ENCODE measurements at places on chromosomes 3 and 15. TPM values are rescaled to one million over a fixed set of nuclear protein-coding genes. Genes with fewer than 3 reads are reported as not detected.

DNA sequence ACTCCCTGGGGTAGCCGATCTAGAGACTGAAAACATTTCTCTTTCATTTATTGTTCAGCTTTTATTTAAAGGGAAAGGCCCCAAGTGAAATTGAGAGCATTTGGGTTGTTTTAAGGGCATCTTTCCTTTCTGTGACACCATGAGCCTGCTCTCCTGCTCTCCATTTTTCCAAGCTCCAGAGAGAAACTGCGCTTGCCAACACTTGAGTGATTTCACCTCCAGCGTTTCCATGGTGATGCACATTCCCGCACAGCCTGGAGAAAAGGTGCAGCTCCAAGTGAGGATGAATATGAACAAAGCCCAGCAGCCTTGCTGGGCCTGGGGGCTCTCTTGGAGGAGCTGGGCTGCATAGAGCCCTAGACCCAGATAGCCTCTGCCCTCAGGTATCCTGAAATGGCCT lies 159.2 kb upstream of the PPP2R3A start:
- no peak overlapping the region for H3K27ac ChIP-seq
- no peaks in the 10 kb centered on the region for H3K27me3 ChIP-seq
- H3K4me1 ChIP-seq: no peaks in the 10 kb centered on the region
- H3K4me3 ChIP-seq: no peak overlapping the region
- no peak for DNase-seq
- H3K36me3 ChIP-seq: no peaks in the 10 kb centered on the region

Gene SPSB4
- total RNA-seq: 10.1 TPM

Gene DPH3
- 14.0 TPM for total RNA-seq

Gene GRK7
- total RNA-seq: not detected

GRCh38 chr3:195914648-195915473 lies 6.5 kb upstream of the TNK2 start:
- H3K27ac ChIP-seq: peak overlapping the region; percentile 61
- peaks cover 16% of the 10 kb centered on the region for H3K4me1 ChIP-seq

Gene BCL2A1
- total RNA-seq: 52.3 TPM

DNA sequence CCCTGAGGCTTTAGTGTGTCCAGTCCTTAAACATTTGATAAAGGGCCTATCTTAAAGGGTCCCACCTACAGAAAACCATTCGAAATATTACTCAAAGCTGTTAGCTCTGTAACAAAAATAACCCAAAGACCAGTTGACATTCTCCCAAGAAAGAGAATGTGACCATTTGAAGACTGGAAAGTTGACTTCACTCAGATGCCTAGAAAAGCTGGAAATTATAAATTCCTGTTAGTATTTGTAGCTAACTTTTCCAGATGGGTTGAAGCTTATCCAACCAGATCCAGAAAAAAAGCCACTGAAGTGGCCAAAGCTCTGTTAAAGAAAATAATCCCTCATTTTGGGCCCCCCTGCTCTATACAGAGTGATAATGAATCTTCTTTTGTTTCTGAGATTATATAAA lies 408.4 kb downstream of the PLOD2 start:
- no peak overlapping the region for H3K4me3 ChIP-seq
- H3K27ac ChIP-seq: no peak overlapping the region
- H3K36me3 ChIP-seq: no peaks in the 10 kb centered on the region
- H3K4me1 ChIP-seq: no peaks in the 10 kb centered on the region
- no peak for DNase-seq

DNA sequence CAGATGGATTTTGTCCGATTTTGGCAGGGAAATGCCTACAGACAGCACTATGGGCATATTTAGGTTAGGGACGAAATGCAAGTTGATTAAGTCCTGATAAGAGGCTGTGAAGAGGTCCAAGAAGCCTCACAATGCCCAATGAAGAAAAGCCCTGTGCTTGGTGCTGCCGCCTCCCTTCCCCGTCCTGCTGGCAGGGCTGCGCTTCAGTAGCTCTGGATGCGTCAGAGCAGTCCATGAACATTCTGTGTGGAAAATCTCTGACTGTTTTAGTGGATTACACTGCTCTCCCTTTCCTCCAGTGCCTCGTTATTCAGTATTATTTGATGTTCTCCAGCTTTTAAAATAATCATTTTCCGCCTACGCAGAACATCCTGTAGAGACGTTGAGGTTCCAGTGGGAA lies 39.6 kb downstream of the MLH1 start:
- H3K27ac ChIP-seq: no peak overlapping the region
- peaks cover 100% of the 10 kb centered on the region for H3K36me3 ChIP-seq
- no peak overlapping the region for H3K4me3 ChIP-seq
- H3K27me3 ChIP-seq: no peaks in the 10 kb centered on the region
- no peaks in the 10 kb centered on the region for H3K4me1 ChIP-seq

Gene CCR2
- 18.9 TPM for total RNA-seq

GRCh38 chr3:96869316-96869715 lies 54.9 kb downstream of the EPHA6 start:
- H3K27ac ChIP-seq: no peak overlapping the region
- no peaks in the 10 kb centered on the region for H3K36me3 ChIP-seq
- no peaks in the 10 kb centered on the region for H3K27me3 ChIP-seq
- DNase-seq: no peak
- no peaks in the 10 kb centered on the region for H3K4me1 ChIP-seq

GRCh38 chr15:40543631-40544294 lies 21.1 kb downstream of the CCDC32 start:
- no peaks in the 10 kb centered on the region for H3K27me3 ChIP-seq
- H3K4me1 ChIP-seq: peaks cover 11% of the 10 kb centered on the region
- DNase-seq: no peak
- H3K4me3 ChIP-seq: no peak overlapping the region
- H3K36me3 ChIP-seq: no peaks in the 10 kb centered on the region
- no peak overlapping the region for H3K27ac ChIP-seq

Gene CCR9
- 1.2 TPM for total RNA-seq

DNA sequence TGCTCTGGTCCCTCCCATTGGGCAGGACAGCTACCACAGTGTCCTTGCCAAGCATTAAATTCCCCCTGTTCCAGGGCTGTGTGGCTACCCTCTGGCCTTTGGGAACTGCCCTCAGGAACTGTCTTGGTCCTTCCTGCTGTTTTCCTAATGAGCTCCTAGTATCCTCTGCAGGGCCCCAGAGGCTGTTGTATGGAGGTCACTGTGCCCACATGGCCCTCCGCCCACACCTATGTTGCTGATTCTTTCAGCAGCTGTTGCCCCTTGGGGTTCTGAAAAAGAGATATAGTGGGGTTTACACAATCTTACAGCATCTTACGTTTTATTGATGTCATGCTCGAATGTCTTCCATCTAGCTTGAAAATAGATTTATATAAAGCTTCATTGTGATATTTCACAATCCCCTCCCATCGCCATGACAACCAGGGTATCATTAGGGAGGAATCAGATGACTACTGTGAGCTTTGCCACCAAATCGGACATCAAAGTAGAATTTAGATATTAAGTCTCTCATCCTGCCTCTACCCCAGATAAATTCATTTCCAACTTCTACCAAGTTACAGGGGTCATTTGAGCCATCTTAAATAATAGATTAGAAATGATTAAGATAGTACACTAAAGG lies 97.1 kb upstream of the NR2E3 start:
- no peak overlapping the region for H3K4me3 ChIP-seq
- DNase-seq: no peak
- H3K27ac ChIP-seq: peak overlapping the region; percentile 15
- no peaks in the 10 kb centered on the region for H3K36me3 ChIP-seq
- H3K4me1 ChIP-seq: peaks cover 3% of the 10 kb centered on the region
- H3K27me3 ChIP-seq: no peaks in the 10 kb centered on the region

DNA sequence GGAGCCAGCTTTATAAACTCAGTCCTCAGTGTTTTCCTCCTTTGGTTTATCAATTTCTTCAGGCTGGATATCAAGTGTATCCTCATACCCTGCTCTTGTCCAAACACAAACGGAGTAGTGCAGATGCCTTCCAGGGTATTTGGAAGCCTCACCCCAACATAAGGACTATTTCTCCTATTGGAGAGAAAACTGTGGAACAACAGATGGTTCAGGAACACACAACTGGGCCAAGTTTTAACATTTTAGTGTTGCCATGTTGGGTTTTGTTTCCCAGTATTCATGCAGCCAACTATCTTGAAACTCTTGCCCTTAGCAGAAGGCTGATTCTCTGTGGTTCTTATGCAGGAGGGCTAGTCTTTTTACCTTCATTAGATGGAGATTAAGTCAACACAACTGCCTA lies 398.1 kb downstream of the GABRB3 start:
- no peaks in the 10 kb centered on the region for H3K4me1 ChIP-seq
- DNase-seq: no peak
- H3K27me3 ChIP-seq: no peaks in the 10 kb centered on the region
- H3K27ac ChIP-seq: no peak overlapping the region
- H3K4me3 ChIP-seq: no peak overlapping the region

DNA sequence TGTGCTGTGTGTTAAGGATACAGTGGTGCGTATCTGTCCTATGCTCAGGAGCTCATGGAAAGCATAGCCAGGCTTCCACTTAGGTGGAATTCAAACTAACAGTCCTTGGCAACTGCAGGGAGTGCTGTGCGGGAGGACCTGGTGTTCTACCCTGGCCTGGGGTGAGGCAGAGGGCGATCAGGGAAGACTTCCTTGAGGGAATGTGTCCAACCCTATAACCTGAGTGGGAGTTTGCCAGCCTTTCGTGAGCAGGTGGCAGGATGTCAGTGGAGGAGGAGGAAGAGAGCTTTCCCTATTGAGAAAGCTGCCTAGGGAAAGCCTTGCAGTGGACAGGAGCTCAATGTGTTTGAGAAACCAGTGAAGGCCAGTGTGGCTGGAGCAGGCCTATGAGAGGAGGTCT lies 271.1 kb upstream of the C2CD4B start:
- DNase-seq: no peak
- H3K4me3 ChIP-seq: no peak overlapping the region
- H3K27ac ChIP-seq: no peak overlapping the region
- H3K4me1 ChIP-seq: no peaks in the 10 kb centered on the region
- H3K36me3 ChIP-seq: no peaks in the 10 kb centered on the region

DNA sequence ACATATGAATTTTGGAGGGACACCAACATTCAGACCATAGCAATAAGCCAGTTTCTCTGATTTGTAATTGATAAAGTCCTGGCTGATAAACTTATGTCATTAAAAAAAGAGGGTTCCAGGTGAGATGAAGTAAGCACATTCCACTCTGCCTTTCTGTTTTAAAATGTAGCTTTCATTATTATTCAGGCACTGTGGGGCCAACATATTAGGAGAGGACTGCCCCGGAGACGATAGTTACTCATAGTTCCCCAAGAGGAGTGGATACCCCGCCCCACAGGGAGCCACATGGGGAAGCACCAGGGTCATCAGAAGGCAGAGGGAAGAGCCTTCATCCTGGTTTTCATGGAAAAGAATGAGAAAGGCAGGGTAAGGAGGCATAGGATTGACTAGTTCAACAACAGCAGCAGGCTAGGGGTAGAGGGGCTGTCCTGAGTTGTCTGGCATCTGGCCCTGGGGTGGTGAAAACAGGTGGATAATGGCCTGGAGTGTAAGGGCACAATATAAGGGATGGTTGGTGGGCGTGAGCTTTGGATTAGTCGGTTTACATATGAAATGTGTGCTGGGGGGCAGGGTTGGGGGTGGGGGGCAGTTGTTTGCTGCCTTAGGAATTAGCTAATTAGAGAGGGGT lies 78.7 kb upstream of the PROK2 start:
- H3K4me3 ChIP-seq: no peak overlapping the region
- no peaks in the 10 kb centered on the region for H3K36me3 ChIP-seq
- H3K27ac ChIP-seq: no peak overlapping the region
- peaks cover 3% of the 10 kb centered on the region for H3K4me1 ChIP-seq
- no peak for DNase-seq

GRCh38 chr15:77014132-77015081 lies 19.5 kb downstream of the PSTPIP1 start:
- H3K4me1 ChIP-seq: peaks cover 89% of the 10 kb centered on the region
- H3K27me3 ChIP-seq: no peaks in the 10 kb centered on the region
- H3K27ac ChIP-seq: peak overlapping the region; percentile 89

Measured in spleen (tissue), 13 donors.